ENCODE measurements at places on chromosomes 4 and X.

DNA sequence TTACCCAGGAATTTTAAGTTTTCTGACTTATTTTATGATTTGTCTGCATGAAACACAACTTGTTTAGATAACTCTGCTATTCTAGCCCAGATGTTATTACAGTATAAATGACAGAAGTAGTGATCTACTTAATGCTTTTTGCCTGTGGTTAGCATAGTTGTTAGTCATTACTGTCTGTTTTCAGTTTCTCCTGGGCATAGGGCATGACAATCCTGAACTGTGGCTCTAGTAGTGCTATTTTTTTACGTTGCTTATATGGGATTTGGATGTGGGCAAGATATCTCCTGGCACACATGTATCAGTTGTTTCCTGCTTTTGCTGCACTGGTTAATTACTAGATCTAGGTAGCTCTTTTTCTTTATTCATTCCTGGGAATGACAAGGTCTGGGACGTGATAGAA, 1005.8 kb downstream of the PCDH18 start:
- no peak for DNase-seq

GRCh38 chrX:115642895-115643530, 82.0 kb downstream of the PLS3 start:
- no peak for DNase-seq

DNA sequence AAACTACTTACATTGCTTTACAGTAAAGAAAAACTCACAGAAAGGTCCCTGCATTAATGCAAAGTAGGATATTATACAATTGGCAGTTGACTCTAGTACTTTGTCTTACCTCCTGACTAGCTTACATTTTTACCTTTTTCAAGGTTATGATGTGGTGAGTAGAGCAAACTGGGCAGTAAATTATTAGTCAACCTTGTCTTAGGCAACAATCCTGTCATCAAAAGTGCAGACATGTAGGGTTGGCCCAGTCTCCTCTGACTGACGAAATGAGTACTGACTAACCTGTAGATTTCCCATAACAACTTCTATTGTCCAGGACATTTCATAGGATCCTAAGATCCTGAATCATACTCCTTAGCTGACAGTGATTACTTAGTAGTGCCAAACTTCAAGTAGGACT, 142.0 kb upstream of the NUDT6 start:
- no peak for DNase-seq

DNA sequence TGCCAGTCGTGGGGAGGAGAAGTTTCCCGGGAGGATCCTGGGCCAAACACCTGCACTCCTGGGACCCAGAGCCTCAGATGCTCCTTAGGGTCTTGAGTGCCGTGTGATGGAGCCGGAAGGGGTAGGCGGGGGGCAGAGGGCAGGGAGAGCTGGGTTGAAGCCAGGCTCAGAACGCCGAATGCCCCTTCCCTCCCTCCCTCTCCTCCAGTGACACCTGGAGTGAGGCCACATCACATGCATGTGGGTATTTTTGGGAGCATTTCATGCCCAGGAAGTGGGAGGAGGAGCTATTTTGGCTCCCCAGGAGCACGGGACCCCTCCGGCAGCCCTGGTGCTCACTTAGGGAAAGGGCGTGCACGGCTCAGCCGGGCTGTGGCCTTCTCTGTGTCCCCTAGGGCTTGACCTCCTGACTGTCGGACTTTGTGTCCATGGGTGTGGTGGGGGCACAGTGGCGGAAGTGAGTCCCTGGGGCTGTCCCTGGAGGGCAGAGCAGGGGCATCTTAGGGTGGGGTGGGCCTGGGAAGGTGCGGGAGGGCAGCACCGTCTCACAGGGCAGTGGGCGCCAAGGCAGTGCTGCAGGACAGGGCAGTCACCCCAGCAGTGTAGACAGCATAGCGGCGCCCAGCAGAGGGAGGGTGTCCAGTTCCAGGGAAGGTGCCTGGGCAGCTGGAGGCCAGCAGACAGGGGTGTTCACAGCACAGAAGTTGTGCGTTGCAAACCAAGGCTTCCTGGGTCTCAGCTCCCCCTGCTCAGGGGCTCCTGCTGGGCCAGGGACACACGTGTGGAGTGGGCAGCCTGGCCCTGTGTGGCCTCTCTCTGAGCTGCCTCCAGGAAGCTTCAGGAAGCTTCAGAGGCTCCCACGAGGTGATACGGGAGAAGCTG, 4.9 kb upstream of the CPLX1 start:
- no peak for DNase-seq

DNA sequence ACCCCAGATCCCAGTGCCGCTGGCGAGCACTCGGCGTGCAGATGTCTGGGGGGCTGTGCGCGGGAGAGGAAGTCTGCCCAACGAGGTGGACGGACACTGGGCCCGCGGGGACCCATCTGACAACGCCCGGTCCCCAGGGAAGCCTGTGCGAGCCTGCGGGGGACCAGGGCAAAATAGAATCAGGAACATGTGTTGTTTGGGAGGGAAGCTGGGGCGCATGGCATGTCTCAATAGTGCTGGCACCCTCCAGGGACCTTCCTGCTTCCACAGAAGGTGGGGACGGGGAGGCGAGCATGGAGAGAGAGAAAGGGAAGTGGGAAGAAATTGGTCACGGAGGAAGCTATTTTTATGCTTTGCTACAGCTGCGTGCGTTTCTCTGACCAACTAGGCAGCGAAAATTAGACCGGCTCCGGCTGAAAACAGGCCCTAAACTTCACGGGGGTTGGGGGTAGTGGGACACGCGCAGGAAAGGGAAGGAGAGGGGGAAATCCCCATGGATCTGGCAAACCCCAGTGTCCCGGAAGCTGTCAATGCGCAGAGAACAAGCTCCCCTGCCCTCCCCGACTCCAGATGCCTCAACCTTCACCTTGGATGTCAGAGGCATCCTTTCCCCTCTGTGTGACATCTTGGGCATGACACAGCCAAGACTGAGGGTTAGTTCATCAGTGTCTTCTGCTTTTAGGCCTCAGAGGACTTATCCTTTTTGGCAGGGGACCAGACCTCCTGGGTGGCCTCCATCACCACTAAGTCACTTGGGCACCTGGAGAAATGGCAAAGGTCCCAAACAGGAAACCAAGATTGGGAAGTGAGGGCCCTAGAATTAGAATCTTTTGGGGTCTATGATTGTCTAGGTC, 169.8 kb upstream of the BCOR start:
- DNase-seq, result no peak

- no peak for DNase-seq
Measured at GRCh38 chr4:11821772-11822430, 393.2 kb upstream of the HS3ST1 start.

GRCh38 chr4:180500154-180500553, 1743.0 kb upstream of the TENM3 start:
- DNase-seq, result no peak

GRCh38 chrX:20414066-20414465, 147.4 kb upstream of the RPS6KA3 start:
- DNase-seq, result no peak

DNA sequence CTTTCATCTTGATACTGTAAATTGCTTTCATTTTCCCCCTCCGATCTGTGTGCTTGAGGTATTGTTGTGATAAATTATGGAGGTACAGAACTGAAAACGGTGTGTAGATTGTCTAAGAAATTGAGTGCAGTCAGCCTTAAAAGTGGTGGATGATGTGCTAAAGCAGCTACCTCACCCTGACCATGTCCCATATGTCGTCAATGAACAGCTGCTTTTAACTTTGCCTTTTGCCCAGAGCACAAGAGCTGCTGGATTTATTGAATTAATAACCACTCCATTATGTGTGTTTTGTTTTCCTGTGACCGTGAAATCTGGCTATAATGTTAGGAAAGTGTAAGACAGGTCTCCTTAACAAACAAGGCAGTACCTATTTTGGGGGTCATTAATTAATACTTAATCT, 581.9 kb upstream of the PITX2 start:
- no peak for DNase-seq

DNA sequence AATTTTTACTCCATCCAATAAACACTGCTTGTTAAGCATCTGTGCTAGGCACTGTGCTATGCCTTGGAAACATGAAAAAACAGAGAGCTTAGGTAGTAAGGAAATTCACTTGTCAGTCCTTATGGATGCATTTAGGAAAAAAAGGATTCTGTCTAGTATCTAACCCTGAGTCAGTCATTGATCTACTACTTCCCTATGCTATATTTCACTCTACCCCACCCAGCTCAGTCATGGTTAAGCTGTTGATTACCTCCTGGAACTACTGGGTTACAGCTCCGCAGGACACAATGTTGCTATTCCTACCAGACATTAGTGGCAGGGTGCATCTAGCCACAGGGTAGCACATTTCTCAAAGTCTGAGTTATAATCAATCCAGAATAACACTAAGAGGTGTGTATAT, 2.9 kb upstream of the USP53 start:
- no peak for DNase-seq

DNA sequence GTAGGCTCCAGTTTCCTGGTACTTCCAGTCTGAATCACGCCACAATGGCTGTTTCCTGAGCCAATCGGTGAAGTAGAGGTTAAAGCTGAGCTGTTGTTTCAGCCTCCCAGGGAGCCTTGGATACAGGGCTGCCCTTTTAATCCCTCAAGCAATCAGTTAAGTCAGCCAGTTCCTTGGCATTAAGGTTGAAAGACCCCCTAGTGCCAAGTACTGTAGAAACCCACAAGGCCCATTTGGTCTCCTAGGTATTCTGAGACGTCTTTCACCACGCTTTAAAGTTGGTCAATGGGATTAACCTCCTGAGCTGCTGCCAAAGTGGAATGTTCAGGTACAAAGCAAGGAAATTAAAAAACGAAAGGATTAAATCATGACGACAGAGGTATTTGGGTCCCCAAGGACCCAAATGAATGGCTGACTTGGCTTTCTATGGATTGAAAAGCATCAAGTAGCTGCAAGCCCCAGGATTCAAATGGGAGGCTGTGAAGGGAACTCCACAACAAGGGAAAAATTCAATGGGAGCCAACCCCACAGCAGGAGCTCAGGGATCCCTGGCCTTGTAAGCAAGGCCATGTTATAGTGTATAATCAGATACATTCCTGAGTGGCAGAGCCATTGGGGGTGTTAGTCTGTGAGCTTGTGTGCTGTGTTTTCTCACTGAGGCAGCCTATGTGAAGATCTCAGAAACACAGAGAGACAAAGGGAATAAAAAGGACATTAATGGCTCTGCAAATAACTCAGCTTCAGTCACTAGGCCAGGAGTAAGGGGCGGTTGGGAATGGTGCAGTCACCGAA, 86.0 kb downstream of the ATG4A start:
- DNase-seq, result no peak

DNA sequence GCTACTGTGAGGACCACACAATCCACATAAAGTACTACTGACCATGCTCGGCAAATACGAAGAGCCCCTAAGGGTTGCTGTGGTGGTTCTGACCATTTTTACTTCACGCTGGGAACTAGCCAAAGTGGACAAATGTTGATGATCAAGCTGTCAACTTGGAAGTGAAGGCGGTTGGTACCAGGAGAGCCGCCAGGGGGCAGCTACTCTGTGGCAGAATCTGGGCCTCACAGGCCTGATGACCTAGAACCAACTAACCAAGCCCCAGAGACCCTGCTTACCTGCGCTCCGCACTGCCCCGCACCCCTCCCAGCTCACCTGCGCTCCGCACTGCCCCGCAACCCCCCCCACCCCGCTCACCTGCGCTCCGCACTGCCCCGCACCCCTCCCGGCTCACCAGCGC, 5.6 kb downstream of the GAK start:
- no peak for DNase-seq

DNA sequence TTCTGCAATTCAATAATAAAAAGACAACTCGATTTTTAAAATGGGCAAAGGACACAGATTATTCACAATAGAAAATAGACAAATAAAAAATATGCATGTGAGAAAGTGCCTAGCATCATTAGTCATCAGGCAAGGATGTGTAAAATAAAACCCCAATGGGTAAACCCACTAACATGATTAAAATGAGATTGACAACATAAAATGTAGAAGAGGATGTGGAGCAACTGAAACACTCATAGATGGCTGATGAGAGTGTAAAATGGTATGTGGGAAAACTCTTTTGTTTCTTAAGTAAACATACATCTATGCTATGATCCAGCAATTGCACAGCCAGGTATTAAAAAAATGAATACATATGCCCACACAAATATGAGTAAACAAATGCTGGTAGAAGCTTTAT, 177.6 kb downstream of the IQCM start:
- DNase-seq, result no peak

DNA sequence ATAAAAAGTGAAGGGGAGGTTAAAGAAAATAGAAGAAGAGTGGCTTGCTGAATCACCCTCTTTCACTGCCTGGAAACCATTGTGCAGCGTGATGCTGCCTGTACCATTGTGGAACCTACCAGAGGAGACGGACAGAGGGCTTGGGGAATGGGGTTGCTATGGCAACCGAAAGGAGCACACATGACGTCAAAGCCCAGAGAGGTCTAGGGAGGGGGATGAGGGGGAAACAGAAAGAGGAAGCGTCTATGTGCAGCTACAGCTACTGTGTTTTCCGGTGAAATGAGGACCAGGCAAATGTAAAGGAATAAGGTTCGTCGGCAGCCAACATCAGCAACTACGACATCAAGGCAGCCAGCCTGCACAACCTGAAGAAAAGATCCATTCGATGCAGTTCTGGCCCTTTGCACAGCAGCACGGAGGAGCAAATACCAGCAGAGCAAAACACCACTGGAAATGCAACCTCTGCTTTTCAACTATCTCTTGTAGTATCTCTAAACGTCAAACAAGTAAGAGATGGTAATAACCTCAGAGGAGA, at the start of gene MAPK10:
MAPK10 (minus strand) TSS at position 110 of the 535 bp plus-strand sequence.
- DNase-seq, result peak; percentile 4

GRCh38 chr4:6538575-6538974, 36.4 kb upstream of the MAN2B2 start:
- DNase-seq, result no peak

DNA sequence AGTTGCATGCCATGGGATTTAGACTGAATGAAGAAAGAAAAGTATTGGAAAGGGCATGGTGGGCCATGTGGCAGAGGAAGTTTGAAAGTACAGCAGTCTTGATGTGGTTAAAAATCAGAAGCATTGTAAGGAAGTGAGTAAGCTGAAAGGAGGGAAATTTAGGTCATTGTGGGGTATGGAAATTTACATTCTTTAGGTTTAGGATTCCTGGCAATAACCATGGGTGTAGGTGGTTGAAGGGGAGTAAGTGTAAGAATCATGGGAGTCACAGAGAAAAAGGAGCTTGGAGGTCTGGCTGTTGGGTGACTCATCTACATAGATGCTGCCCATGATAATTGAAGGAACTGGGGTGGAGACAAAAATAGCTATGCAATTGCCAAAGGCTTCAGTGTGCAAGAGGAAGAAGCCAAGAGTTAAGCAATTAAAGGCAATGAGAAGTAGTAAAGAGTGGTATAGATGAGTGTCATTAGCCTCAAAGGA, 243.8 kb upstream of the LDB2 start:
- DNase-seq, result no peak

DNA sequence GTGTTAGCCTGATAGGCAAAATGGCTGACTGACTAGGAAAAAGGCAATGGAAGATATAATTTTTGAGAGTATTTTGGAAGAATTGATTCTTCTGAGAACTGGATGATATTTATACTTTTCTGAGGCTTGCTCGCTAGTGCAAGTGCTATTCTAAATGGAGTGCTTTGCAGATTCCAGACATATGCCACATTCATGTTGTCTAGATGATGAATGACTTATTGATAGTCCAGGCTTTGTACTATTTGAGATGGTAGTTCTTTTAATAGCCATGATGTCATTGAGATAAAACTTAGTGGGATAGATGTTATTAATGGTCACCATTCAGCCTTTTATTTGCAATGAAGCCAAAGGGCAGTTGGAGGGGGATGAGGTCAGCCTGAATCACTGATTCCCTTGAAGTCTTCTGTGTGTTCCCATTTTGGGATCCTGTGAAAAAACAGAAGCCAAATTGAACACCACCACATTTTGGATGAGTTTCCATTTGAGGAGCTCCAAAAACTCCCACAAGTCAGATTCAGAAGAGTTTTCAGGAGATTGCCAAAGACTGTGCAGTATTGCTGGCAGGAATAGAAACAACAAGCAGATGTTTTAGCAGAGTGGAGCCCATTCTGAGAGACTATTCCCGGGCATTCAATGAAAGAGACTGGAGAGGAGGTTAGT, 184.1 kb downstream of the IL1RAPL2 start:
- no peak for DNase-seq

Measured in stimulated activated CD4-positive, alpha-beta T cell treated with anti-CD3 and anti-CD28 coated beads, Interleukin-15, amount 100 ng/mL, for 48 hours (primary cell).